ENCODE measurements at places on chromosomes 16 and 17.

DNA sequence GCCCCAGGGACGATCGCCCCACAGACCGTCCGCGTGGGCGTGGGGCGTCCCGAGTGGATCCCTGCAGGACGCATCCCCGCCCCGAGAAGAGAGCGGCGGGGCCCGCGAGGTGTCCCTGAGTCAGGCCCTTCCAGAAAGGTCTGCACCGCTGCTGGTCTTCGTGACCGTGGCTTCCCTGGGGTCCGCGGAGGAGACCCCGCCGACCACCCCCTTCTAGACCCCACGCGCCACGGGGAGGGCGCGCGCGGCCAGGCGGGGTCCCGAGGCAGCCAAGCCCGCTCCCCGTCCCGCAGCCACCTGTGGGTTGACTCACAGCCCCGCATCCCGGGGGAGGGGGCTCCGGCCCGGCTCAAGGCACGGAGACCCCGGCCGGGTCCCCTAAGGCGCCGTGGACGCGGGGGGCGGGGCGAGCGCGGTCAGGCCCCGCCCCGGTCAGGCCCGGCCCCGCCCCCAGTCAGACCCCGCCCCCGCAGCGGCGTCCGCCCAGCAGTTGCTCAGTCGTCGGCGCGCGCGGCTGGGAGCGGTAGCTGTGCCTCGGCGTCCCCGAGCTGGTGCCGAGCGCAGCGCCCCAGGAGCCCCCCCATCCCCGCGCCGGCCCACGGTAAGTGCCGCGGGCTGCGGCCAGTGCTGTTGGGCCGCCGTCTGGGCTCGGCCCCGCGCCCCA is at the start of gene BAIAP3:
BAIAP3 (plus strand) TSS at position 497 of the 664 bp plus-strand sequence. CDS start 4,905 bp downstream, outside the sequence.
- DNase-seq = no peak

DNA sequence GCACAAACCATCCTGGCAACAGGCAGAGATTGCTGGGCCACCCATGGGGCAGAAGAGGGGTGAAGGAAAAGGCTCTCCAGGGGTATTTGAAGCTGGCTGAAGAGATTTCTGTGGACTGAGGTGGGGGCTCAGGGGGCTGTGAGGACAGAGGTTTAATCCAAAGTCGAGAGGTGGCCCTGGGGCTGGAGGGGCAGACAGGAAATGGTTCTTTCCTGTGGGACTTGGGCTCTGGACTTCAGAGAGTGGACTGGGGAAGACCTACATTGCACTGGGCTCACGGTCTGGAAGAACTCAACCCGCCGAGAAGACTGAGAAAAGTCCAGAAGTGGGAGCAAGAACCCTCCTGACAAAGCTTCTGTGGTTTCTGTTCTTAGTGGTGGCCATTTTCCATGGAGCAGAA is 2.9 kb downstream of the CCDC42 start:
- DNase-seq = no peak

- peak; percentile 61 for DNase-seq
Measured at GRCh38 chr16:89917773-89918452, 749 bp upstream of the MC1R start.

DNA sequence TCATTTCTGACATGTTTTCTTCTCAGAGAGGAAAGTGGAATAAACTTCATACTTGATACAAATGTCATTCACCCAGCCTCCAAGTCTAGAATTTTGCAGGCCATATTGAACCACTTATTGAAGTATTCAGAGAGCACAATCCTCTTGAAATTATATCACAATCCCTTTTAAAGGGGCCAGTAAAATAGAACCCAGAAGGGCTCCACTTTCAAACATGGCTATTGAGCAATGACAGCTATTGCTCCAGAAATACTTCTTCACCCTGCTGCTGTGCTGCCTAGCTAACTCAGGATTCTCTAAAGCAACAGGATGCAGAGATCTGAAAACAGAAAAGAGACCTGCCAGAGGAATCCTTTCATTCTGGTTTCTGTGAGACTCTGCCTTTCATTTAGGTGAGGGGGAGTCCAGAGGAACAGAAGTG is 275.0 kb upstream of the CDH5 start:
- no peak for DNase-seq

DNA sequence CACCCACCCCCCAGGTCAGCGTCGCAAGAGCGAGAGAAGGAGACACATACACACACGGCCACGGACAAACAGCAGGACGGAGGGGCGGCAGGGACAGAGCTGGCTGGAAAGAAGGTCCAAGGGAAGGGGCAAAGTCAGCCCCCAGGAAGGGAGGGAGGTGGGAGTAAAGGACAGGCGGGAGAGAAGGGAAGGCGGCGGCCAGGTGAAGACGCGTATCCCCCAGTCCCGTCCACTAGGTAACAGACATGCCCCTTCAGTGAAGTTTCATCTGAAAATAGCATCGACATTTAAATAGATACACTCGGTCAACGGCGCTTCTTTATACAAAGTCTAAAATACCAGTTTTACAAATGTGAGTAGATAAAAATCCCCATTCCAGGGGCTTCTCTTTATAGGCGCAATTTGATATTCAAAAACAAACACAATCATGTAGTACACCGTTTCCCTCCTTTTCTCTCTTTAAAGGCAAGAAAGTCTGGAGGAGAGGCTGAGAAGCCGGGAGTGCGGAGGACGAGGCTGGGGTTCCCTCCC is 4.5 kb downstream of the CBX8 start:
- no peak for DNase-seq

DNA sequence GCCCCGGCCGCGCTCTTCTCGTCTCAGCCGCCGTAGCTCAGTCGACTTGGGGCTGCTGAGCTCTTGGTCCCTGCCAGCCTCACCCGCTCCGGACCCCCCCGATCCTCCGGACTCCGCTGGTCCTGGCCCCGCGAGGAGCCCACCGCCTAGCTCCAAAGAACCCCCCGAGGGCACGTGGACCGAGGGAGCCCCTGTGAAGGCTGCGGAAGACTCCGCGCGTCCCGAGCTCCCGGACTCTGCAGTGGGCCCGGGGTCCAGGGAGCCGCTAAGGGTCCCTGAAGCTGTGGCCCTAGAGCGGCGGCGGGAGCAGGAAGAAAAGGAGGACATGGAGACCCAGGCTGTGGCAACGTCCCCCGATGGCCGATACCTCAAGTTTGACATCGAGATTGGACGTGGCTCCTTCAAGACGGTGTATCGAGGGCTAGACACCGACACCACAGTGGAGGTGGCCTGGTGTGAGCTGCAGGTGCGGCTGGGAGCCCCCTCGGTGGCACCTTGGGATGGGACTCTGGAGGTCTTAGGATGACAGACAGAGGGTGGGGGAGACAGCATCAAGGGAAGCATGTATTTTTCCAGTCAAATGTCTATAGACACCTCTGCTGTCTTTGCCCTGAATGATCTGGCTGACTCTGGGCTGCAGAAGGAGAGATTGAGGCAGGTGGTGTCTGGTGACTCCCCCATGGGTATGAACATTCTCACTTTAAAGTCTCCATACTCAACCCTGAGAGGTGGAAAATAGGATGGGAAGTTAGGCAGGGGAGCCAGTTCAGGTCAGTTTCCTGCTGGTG is 635 bp downstream of the WNK4 start:
- no peak for DNase-seq

- DNase-seq = no peak
Measured at GRCh38 chr16:684961-685696, 995 bp upstream of the JMJD8 start.

GRCh38 chr16:75627851-75628250 is 4.8 kb upstream of the ADAT1 start:
- DNase-seq = no peak

GRCh38 chr16:2358811-2359210 is 18.3 kb upstream of the ABCA3 start:
- no peak for DNase-seq

GRCh38 chr17:71286625-71287024 is 834.2 kb upstream of the SOX9 start:
- DNase-seq = no peak

DNA sequence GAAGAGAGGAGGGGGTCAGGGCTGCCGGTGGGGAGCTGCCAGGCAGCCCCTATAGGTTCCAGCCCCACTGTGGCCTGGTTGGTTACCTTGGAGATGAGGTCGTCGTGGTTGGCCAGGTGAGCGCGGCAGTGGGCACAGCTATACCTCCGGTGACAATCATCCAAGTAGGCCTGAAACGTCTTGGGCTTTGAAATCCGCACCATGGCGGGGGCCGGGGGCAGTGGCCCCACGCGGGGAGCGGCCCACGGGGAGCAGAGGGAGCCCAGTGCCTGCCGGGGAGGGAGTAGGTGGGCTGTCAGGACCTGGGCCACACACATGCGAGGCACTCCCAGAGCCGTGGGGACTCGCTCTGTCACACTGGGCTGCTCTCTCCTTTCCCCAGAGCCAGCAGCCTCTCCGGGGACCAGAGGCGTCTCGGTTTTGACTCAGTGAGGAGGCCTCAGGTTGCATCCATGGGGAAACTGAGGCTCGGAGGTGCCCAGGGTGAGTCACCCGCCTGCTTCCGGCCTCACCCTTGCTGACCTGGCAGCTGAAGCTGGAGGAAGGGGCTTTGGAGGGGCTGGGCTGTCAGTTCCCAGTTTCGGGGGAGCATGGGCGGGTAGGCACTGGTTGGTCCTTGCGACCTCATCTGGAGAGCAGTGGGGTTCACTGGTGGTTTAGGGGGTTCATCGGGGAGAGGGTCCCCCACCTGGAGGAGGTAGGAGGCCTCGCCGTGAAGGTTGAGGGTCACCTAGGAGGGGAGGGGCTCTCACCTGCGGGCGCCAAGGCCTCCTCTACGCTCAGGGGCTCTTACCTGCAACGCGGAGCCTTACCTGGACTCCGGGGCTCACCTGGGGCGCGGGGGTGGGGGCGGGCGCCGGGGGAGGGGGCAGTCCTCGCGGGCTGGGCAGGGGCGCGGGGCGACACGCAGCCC is 591 bp downstream of the YPEL3 start:
- no peak for DNase-seq

GRCh38 chr17:39755554-39756379 is 18.0 kb downstream of the GRB7 start:
- no peak for DNase-seq

- DNase-seq = no peak
Measured at GRCh38 chr17:56158915-56159825, 5.9 kb downstream of the ANKFN1 start.

- DNase-seq = no peak
Measured at GRCh38 chr17:18917506-18918032, 34.4 kb upstream of the SLC5A10 start.

DNA sequence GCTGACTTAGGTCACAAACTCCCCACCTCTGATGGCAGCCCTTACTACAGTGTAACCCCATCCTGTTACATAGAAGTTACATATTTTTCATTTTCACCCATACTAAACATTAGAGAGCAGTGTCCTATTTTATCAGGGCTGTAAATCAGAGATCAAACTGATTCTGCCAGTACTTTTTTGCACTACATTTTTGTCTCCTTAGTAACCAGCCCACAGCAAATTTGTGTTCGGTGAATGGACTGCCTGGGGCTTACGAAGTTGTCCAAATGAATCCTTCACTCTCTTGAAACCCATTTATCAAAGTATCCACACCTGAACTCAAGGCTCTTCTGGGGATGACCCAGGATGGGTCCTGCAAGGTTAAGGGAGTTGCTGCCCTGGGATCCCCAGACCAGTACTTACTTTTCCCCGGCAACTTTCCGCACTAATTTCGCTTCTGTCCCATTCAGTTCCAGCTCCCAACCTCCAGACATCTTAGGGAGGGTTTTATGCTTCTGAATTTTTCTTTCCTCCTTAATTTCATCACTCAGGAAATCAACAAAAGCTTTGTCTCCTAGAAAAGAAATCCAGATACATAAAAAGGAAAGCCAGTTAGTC is 1.1 kb downstream of the C1QBP start:
- no peak for DNase-seq

GRCh38 chr17:42908872-42909700 is 8.5 kb downstream of the G6PC1 start:
- peak; percentile 11 for DNase-seq

- DNase-seq = no peak
Measured at GRCh38 chr16:66516509-66516807, 33.5 kb downstream of the TK2 start.

- no peak for DNase-seq
Measured at GRCh38 chr17:48037838-48038323, 284 bp upstream of the COPZ2 start.

DNA sequence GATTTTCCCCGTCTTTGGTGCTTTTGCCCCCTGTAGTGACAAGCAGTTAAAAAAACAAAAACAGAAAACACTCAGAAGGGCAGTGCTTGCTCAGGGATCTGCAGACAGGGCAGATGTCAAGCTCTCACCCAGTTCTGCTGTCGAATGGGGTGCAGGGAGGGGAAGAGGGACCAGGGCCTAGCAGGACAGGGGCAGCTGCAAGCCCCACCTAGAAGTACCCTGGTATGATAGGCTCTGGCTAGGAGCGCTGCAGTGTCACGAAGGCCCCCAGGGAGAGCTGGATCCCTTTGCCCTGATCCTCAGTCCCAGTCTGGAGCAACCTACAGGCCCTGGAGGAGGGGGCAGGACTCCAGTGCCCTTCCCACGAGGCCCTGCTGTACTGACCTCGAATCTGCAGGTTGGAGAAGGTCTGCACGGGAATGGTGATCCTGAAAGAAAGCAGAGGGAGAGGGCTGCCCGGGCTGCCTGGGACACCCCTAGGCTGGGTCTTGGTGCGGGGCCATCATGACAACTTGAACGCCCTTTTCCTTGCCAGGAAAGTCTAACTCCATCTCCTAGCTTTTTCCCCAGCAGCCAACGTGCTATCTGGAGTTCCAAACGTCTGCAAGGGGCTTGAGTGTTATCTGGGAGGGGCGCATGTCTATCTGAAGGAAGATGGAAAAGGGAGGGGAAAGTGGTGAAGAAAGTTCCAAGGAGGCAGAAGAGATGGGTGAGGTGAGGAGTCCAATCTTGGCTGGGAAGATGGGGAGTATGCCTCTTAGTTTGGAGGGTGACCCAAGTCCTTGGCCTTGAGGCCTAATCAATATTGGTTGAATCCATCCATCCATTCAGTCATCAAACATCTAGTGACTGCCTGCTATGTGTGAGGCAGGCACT is 4.8 kb downstream of the GFAP start:
- no peak for DNase-seq

DNA sequence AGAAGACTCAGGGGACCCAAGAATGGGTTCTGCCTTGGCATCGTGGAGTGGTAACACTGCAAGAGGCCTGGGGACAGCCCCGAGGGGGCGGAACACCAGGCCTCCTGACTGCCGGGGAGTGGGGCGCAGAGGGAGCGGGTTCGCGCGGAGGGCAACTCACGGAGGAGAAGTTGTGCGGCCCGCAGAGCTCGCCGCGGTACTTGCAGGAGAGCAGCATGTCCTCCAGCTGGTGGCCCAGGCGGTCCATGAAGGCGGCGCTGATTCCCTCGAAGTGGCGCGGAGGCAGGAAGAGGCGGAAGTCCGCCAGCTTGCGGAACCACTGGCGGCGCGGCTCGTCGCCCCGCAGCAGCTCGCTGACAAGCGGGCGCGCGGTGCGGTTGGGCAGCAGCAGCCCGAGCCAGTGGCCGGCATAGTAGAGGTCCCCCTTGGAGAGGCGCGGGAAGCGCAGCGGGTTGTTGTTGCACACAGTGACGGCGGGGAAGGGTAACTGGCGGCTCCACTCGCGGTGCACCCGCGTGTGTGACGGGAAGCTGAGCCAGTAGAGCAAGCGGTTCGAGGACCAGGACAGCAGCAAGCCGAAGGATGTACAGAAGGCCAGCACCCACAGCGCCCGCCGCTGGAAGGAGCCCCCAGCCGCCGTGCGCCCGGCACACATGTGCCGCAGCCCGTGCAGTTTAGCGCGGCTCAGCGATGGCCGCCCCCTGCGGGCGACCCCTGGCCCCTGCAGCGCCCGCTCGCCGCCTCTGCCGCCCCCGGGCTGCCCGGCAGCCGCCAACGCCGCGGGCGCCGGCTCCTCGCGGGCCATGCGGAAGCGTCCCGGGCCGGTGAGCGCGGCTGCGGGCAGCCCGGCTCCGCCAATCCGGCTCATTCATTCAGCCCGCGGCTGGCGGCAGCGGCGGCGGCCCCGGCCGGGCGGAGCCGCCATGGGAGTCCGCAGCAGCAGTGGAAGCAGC is 1.6 kb downstream of the ASIC2 start:
- no peak for DNase-seq

Measured in HS-5 (cell line).